Kidney (tissue), 22 donors: ENCODE measurements at places on chromosomes 6 and 20.

- DNase-seq: no peak
Measured at GRCh38 chr6:89313006-89313405, 2.1 kb downstream of the GABRR2 start.

GRCh38 chr6:11201772-11202512 is 30.5 kb downstream of the NEDD9 start:
- no peak for DNase-seq

DNA sequence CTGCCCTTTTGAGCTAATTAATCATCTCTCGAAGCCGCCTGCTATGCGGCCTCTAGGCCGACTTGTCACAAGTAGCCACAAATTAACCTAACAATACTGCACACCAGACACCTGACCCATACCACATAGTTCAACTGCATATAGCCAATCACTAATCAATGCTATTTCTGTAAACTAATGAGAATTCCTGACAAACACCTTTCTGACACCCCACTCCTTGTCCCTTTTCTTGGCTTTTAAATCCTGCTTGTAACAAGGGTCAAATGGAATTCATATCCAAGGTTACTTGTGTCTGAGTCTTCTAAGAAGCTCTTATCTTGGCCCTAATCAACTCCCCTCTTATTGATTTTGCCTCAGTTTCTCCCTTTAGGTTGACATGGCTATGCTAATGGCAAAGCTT is 366.1 kb downstream of the NRN1 start:
- no peak for DNase-seq

- DNase-seq: no peak
Measured at GRCh38 chr20:37452236-37452635, 68.8 kb upstream of the NNAT start.

- no peak for DNase-seq
Measured at GRCh38 chr6:147468634-147469033, 39.9 kb upstream of the SAMD5 start.

DNA sequence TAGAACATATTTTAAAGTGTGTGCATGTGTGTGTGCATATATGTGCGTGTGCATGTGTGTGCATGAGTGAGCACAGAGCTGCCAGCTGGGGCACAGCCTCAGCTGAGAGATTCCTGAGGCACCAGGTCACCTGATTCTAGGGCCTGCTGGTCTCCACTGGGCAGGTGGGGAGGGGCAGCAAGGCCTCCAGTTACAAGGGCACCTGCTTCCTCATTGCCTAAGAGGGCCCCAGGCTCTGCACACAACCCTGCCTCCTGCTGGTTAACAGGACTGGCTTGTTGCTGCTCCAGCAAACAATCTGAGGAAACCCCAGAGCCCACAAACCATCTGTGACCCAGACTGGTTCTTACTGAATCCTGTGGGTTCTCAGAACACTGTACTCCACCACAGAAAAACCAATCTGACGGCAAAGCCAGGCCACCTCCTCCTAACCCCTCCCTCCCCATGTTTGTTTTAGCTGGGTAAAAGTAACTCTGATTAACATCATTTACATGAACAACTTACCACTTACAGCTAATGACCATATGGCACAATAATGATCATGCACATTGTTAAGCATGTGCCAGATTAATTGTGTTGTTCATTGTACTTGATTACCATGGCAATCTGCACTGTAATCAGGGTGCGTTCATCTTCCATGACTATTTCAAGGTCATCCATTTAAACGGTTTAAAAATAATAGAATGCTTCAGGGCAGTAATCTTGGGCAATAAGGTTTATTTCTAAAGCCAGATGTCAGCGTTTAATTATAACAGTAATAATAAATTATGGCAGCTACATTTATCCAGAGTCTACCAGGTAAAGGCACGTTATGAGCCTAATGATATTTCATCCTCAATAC is 23.1 kb upstream of the UBE2J1 start:
- DNase-seq: peak; percentile 89

GRCh38 chr6:41352396-41352795 is 17.0 kb downstream of the NCR2 start:
- DNase-seq: no peak
